ENCODE measurements at places on chromosomes 12 and 14. TPM values are rescaled to one million over a fixed set of nuclear protein-coding genes. Genes with fewer than 3 reads are reported as not detected.

CLEC4D gene
- total RNA-seq: 0.16 TPM

LTBP2 gene
- 12.5 TPM for total RNA-seq

MYF6 gene
- not detected for total RNA-seq

- DNase-seq: no peak
Observed at GRCh38 chr12:79658221-79658620, 32.5 kb downstream of the PAWR start.

- DNase-seq: no peak
Observed at GRCh38 chr12:105854071-105854470, 284.7 kb downstream of the NUAK1 start.

- no peak for DNase-seq
Observed at GRCh38 chr12:65464930-65465329, 186.4 kb downstream of the MSRB3 start.

GRCh38 chr14:69582829-69583228 is 8.2 kb upstream of the CCDC177 start:
- DNase-seq: no peak

DNA sequence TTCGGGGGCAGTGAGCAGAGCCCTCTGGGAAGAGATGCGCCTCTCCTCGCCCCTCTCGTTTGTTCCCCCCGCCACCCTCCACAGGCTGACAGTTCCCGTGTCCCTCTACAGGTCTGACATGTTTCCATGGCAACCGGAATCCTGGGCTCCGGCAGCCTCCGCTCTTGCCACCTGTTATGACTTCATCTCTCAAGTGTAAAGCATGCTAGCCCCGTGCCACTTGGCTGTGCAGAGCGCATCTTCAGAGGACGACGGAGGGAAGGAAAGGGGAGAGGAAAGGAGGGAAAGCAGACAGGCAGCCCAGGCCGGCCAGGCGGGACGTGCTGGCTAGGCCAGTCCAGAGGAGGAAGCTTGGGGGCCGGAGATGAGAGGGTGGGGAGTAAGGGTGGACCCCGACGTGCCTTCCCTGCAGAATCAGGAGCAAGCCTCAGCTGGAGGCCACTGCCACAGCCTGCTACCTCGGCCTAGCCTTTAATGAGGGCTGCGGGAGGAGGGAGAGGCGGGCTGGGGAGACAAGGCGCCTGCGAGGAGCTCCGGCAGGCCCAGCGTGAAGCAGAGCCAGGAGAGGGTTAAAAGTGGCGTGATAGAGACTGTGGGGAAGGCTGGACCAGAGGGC is 214.3 kb downstream of the DPF3 start:
- DNase-seq: no peak

SOS2 gene
- total RNA-seq: 38.9 TPM

RNASE7 gene
- not detected for total RNA-seq

DEPDC4 gene
- total RNA-seq: 0.82 TPM

- DNase-seq: no peak
Observed at GRCh38 chr14:90539496-90539775, 142.6 kb downstream of the CALM1 start.

- DNase-seq: no peak
Observed at GRCh38 chr12:105765053-105766014, 373.4 kb downstream of the NUAK1 start.

DNA sequence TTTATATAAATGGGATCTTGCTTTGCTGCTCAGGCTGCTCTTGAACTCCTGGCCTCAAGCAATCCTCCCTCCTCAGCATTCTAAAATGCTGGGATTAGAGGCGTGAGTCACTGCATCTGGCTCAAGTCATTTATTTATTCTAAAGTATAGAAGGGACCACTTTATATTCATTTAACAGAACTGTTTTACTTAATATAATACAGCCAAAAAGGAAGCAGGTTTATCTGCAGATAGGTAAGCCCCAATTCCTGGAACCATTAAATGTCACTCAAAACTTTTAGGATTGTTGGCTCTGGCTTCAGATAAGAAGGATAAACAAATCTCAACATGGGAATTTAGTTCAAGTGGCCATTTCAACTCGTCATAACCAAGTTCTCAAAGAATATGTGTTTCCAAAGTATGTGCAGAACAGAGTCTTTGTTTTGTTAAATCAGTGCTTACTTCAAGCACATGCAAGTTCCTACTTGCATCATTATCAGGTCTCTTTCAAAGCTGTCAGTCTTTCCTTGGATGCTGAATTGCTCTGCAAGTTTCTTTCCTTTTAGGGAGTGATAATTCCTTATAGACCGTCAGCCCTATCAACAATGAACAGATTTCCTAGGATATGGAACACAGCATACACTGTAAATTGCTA is 60.4 kb downstream of the KITLG start:
- DNase-seq: no peak

GRCh38 chr12:56151672-56152131 is 685 bp upstream of the MYL6B start:
- no peak for DNase-seq

COCH gene
- 0.71 TPM for total RNA-seq

DAO gene
- not detected for total RNA-seq

GRCh38 chr14:100138082-100138787 is 21.2 kb downstream of the DEGS2 start:
- no peak for DNase-seq

ADCY4 gene
- 36.0 TPM for total RNA-seq

DNA sequence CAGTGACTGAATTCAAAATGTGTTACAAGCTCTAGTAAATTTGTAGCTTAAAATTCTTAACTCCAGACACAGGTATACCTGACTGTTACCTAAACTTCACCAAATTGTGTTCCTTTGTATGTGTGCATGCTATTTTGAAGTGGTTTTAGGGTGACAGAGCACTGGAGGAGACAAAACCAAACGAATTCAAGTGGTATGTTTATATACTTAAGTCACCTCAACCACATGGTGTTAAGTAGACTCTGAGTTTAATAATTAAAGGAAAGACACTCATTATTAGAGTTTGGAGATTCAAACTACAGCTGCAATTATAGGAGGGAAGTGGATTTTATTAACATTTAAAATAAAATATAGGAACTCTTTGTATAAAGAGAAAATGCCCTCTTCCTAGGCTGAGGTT is 84.3 kb downstream of the PLCZ1 start:
- DNase-seq: no peak

CLEC12A gene
- total RNA-seq: 8.3 TPM

DNA sequence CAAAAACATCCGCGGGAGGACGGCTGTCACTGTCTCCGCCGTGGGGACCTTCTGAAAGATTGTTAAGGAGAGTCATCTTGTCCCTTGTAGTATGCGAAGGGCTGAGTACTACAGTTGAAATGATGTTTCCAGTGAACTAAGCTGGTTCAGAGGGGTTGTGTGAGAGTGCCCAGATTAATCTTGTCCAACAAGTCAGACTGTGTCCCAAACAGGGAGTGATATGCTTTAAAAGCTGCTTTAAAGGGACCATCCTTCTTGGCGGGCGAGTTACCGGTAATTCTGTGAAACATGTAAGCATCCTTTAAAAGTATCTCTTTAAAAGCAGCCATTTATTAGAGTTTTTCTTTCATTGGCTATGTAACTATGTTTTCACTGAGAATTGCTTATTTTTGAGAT is 1.1 kb downstream of the WDR20 start:
- no peak for DNase-seq

All from sigmoid colon (tissue), 7 donors.